ENCODE measurements at places on chromosomes 16 and 17.
A peak's percentile ranks its signal among the peaks of the same experiment; 100 is the strongest.

DNA sequence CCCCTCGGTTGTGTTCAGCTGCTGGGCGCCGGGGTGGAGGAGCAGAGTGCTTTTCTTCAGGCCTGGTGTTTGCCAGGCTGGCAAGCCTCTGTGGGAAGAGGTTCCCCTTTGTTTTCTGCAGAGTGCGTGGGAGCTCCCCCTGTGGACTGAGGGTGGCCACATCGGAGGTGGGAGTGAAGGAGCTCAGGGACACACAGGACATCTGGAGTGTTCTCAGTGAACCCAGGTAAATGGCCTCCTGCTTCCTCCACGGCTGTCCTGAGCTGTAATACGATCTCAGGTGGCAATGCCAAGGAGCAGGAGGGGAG is 39.2 kb upstream of the IRF8 start:
- H3K4me3 ChIP-seq: no peak overlapping the region
- no peak overlapping the region for H3K27ac ChIP-seq
- H3K27me3 ChIP-seq: no peaks in the 10 kb centered on the region
- DNase-seq: no peak

DNA sequence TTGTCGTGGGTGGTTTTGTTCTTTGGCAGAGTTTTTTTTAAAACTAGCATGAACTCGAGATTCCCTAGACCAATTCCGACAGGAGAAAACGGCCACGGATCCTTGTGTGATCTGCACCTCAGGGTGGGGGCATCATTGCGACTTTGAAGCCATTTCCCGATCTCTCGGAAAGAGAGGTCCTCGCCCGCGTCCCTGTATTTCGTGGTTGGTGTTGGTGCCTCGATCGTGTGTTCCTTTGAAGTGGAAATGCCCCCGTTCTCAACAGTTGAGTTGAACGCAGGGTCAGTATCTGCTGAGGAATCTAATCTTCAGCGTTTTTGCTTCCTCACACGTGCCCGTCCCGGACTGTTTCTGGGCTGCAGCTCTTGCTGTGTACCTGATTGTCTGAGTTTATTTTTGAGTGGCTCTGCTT is 1.1 kb downstream of the CRAMP1 start:
- peaks cover 11% of the 10 kb centered on the region for H3K36me3 ChIP-seq
- peak overlapping the region; percentile 74 for H3K4me3 ChIP-seq
- H3K27me3 ChIP-seq: no peaks in the 10 kb centered on the region
- no peak overlapping the region for H3K27ac ChIP-seq

DNA sequence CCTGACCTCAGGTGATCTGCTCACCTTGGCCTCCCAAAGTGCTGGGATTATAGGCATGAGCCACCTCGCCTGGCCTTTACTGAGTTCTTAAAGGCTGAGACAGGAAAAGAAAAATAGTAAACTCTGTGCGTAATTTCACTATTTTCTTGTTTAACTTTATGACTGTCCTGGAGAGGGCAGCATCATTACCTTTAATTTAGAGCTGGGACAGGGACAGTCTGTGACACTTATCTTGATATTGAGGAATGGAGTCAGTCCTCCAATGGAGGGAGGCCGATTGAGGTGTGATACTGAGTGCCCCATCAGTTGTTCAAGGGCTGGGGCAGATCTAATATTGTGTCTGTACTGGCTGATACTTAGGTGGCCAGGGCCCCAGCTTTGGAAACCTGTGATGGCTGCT is 21.5 kb upstream of the SPN start:
- no peaks in the 10 kb centered on the region for H3K27me3 ChIP-seq
- H3K36me3 ChIP-seq: no peaks in the 10 kb centered on the region
- no peaks in the 10 kb centered on the region for H3K4me1 ChIP-seq
- no peak for DNase-seq
- no peak overlapping the region for H3K27ac ChIP-seq

- H3K4me3 ChIP-seq: no peak overlapping the region
- H3K36me3 ChIP-seq: no peaks in the 10 kb centered on the region
- H3K27ac ChIP-seq: no peak overlapping the region
- no peaks in the 10 kb centered on the region for H3K27me3 ChIP-seq
Observed at GRCh38 chr16:85036236-85037049, 8.8 kb downstream of the KIAA0513 start.

DNA sequence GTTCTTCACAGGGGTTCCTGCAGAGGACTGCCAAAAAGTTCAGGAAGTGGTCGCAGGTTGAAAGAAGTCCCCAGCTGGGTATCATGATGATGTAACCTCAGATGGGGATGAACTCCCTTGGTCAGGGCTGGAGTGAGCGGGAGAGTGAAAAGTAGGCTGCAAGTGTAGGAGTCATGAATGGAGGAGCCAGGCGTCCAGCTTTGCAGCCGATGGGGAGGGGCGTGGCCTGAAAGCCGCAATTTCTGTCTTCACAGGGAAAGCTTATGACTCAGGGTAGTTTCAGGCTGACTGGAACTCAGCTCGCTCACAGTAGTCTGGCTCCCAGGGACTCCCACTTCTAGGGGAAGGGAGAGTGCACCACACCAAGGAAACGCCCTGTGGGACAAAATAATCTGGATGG is 70.0 kb upstream of the HS3ST3A1 start:
- no peaks in the 10 kb centered on the region for H3K36me3 ChIP-seq
- DNase-seq: peak; percentile 35
- H3K4me1 ChIP-seq: no peaks in the 10 kb centered on the region
- H3K27me3 ChIP-seq: no peaks in the 10 kb centered on the region
- H3K4me3 ChIP-seq: no peak overlapping the region
- H3K27ac ChIP-seq: no peak overlapping the region

GRCh38 chr17:67902511-67903231 is 77.4 kb downstream of the BPTF start:
- peak; percentile 12 for DNase-seq
- no peak overlapping the region for H3K27ac ChIP-seq
- peaks cover 40% of the 10 kb centered on the region for H3K36me3 ChIP-seq
- no peak overlapping the region for H3K4me3 ChIP-seq
- no peaks in the 10 kb centered on the region for H3K4me1 ChIP-seq

GRCh38 chr17:2782055-2782454 is 14.2 kb upstream of the RAP1GAP2 start:
- H3K36me3 ChIP-seq: no peaks in the 10 kb centered on the region
- no peak for DNase-seq
- H3K4me3 ChIP-seq: no peak overlapping the region
- H3K27me3 ChIP-seq: no peaks in the 10 kb centered on the region
- no peak overlapping the region for H3K27ac ChIP-seq

DNA sequence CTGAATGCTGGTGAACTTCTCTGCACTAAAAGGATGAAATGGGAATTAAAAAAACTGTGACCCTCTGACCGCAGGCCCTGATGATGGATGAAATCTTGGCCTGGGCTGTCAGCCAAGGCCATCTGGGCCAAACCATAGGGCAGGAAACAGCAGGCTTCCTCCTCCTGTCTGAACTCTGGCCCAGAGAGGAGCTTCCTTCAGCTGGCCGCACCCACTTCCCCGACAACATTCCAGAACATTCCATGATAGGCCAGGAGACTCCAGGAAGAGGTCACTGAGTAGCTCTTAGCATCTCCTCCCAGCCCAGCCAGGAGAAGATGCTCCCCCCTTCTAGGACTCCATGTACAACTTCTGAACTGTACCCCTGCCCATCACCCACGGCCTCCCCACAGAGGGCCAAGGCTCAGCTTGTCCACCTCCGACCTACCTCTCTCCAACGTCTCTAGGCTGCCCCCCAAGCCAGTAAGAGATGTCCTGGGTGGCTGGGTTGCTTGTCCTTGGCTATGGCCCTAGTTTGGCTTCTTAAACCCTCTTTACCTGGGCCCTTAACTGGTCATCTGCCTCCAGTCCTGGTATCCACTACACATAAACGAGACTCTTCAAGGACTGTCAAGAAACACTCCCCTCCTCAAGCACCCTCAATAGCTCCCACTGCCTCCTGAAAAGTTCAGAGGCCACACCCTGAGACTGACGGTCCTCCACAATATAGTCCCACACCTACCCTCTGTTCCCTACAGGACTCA is 1.7 kb downstream of the RPH3AL start:
- H3K27me3 ChIP-seq: no peaks in the 10 kb centered on the region
- peaks cover 4% of the 10 kb centered on the region for H3K4me1 ChIP-seq
- H3K36me3 ChIP-seq: no peaks in the 10 kb centered on the region
- no peak for DNase-seq

- no peaks in the 10 kb centered on the region for H3K4me1 ChIP-seq
- no peak overlapping the region for H3K27ac ChIP-seq
- no peak for DNase-seq
- no peaks in the 10 kb centered on the region for H3K36me3 ChIP-seq
Observed at GRCh38 chr17:5838661-5839300, 231.4 kb upstream of the WSCD1 start.

DNA sequence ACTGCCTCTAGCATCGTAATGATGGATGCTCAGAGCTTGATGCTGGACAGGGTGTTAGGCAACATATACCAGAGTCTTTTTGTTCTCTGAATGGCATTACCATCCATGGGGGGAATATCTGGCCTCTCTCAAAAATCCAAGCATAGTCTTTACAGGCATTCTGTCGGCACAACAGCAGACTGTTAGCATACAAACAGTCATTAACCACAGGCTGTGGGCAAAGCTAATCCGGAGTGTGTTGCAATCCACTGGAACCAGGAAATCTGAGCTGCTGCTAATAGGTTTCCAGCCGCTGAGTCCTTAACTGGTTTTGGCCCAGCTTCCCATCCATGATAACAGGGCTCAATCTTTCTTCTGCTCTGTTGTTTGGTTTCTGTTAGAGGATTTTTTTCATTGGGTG is 371.9 kb downstream of the HS3ST3B1 start:
- H3K36me3 ChIP-seq: no peaks in the 10 kb centered on the region
- peak; percentile 42 for DNase-seq
- H3K4me1 ChIP-seq: no peaks in the 10 kb centered on the region
- H3K27ac ChIP-seq: no peak overlapping the region
- H3K27me3 ChIP-seq: no peaks in the 10 kb centered on the region

GRCh38 chr17:44346064-44346844 is 1.2 kb downstream of the GRN start:
- DNase-seq: no peak
- no peak overlapping the region for H3K27ac ChIP-seq
- 0 out of 2 replicates have a peak, but pooled peaks cover 3% of the 10 kb centered on the region for H3K36me3 ChIP-seq
- H3K27me3 ChIP-seq: no peaks in the 10 kb centered on the region

DNA sequence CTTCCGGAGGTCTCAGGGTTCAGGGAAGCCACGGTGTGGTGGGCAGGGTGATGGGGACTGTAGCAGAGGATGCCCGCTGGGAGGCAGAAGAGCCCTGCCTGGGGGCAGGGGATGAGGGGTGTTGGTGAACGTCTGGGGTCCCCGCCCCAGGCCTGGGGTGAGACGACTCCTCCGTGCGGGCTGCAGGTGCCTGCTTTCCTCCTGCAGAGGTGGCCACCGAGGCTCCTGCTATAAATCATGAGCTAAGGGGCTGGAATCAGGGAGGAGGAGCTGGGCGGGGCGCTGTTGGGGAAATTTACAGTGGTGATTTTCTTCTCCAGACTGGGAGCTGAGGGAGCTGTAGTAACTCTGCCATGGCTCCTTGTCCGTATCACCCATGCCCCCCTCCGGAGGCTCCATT is 167.0 kb downstream of the MRM1 start:
- no peaks in the 10 kb centered on the region for H3K36me3 ChIP-seq
- peaks cover 6% of the 10 kb centered on the region for H3K4me1 ChIP-seq
- peaks cover 8% of the 10 kb centered on the region for H3K27me3 ChIP-seq
- no peak overlapping the region for H3K27ac ChIP-seq

GRCh38 chr16:54934481-54935265 is 4.0 kb downstream of the IRX5 start:
- no peaks in the 10 kb centered on the region for H3K27me3 ChIP-seq
- peaks cover 38% of the 10 kb centered on the region for H3K36me3 ChIP-seq
- no peaks in the 10 kb centered on the region for H3K4me1 ChIP-seq
- no peak overlapping the region for H3K27ac ChIP-seq
- DNase-seq: no peak

GRCh38 chr16:87461466-87461991 is 31.3 kb downstream of the ZCCHC14 start:
- H3K27ac ChIP-seq: peak overlapping the region; percentile 15
- no peaks in the 10 kb centered on the region for H3K27me3 ChIP-seq
- H3K36me3 ChIP-seq: 0 out of 2 replicates have a peak, but pooled peaks cover 2% of the 10 kb centered on the region
- no peak overlapping the region for H3K4me3 ChIP-seq
- peaks cover 40% of the 10 kb centered on the region for H3K4me1 ChIP-seq

DNA sequence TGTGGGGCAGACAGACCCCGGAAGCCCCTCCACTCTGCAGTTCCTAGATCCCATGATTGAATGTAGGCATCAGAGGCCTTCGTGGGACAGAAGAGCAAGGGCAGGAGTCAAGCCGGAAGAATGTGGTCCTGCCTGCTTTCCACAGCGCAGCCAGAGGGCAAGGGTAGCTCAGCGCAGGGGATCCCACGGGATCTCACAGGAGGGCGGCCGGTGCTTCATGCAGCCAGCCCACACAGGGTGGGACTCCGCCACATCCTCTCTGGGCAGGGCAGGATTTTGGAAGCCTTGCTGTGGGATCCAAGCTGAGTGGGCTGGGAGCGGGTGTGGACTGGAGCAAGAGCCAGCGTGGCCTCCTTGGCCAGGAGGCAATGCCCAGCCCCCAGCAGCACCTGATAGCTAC is 13.0 kb downstream of the KATNB1 start:
- no peak overlapping the region for H3K27ac ChIP-seq
- no peak for DNase-seq
- H3K4me1 ChIP-seq: peaks cover 4% of the 10 kb centered on the region

DNA sequence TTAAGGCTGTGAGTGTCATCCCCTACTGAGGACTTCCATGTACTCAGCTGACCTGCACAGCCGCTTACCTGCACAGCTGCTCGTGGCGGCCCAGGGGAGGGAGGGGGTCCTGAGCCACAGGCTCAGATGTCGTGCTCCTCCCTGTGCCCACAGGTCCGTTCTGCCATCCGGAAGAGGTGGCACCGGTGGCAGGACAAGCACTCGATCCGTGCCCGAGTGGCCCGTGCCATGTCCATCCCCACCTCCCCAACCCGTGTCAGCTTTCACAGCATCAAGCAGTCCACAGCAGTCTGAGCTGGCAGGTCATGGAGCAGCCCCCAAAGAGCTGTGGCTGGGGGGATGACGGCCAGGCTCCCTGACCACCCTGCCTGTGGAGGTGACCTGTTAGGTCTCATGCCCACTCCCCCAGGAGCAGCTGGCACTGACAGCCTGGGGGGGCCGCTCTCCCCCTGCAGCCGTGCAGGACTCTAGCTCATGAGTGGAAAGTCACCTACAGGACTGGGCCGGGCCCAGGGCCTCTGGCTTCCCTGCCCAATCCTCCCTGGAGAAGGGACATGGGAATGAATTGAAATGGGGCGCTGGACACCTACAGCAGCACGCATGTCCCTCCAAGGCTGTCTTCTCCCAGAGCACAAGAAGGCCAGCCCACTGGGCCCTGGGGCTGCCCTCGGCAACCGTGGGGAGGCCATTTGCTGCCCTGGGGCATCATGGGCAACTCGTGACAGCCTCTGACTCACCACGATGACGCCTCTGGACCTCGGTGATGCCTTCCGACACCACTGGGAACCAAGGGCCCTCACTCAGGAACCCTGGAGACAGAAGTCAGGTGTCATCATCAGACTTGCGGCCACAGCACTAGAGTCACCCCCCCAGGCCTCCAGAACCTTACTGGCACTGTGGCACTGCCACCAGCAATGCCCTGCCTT is 9.9 kb upstream of the SPPL2C start:
- H3K4me3 ChIP-seq: no peak overlapping the region
- peaks cover 16% of the 10 kb centered on the region for H3K27me3 ChIP-seq
- no peaks in the 10 kb centered on the region for H3K4me1 ChIP-seq
- no peak overlapping the region for H3K27ac ChIP-seq
